ENCODE measurements at places on chromosomes 5 and 9.

GRCh38 chr9:105676351-105676923, 14.2 kb downstream of the TAL2 start:
- no peak for DNase-seq

GRCh38 chr5:93580927-93581445, at the start of gene NR2F1-AS1:
TSS of gene NR2F1-AS1 (minus strand) at chr5:93581219.
- no peak for DNase-seq

- no peak for DNase-seq
Observed at GRCh38 chr9:21381448-21382339, 3.5 kb downstream of the IFNA2 start.

DNA sequence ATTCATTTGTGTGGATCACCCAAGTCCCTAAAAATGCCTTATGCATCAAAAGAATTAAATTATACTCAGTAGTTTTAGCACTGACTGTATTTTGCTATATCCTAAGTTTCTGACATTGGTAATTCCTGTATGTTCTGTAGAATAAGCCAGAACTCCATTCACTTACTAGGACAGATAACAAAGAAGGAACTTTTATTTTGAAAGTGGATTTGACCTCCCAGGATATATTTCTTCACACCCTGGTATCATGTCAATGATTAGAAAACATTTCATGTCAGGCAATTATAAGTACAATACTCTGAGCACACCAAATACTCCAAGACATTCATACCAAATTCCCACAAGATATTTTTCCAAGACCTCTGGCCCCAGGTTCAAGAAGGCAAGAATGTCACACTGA, 28.7 kb upstream of the MYOT start:
- no peak for DNase-seq
